Activated T-helper 1 cell treated with Interleukin-2 at 50 U/mL for 16 hours (primary cell): ENCODE measurements at places on chromosomes 16 and 17.

DNA sequence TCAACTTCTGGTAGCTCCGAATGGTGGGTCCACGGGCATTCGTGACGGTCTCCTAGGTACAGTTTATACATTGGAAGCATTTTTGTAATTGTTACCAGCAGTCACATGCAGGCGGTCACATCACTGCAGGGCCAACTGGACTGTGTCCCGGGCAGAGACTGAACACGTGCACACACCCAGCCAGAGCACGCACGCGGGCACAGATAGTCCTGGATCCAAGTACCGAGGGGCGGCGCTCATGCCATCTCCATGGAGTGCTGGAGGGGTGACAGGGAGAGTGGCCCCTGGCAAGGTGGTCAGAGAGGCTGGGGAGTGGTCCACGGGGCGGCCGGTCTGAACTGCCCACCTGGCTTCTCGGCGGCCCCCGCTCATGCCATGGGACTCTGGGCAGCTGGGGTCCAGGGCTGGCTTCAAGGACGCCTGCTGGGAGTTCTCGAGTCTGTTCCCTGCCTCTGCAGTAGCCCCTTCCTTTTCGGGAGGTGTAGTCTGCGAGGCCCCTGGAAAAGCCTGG lies 34.2 kb downstream of the BAIAP2 start:
- no peak for DNase-seq

DNA sequence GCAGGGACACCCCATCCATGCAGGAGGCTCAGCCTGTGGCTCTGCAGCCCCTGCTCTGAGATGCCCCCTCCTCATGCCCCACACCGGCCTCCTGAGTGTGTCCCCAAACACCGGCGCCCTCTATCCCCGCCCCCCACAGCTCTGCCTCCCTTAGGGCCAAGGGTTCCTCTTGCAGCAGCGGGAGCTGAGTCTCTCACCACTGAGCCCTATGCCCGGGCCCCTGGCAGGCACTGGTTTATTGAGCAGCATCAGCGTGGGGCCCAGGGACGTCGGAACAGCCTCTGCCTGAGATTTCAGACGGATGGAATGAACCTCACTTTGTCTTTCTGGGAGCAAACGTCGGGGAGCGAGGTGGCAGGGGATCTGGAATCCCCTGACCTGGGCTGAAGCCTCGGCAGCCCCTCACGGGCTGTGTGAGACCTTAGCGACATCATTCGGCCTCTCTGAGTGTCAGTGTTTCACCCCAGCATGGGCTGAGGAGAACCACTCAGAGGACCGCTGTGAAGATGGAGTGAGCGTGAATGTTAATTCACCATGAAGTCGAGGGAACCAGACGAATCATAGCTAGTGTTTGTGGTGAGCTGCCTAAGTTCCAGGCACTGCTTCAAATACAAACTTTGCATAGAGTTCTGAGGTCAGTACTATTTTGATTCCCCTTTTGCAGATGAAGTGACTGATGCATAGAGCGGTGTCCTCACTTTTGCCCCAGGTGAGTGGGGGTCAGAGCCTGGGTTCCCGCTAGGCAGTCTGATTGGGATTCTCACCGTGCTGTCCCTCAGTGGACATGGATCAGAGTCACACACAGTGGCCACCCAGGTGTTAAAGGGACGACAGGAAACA lies 5.3 kb upstream of the C16orf74 start:
- no peak for DNase-seq

- no peak for DNase-seq
Measured at GRCh38 chr17:28839221-28839620, 3.4 kb downstream of the FAM222B start.

DNA sequence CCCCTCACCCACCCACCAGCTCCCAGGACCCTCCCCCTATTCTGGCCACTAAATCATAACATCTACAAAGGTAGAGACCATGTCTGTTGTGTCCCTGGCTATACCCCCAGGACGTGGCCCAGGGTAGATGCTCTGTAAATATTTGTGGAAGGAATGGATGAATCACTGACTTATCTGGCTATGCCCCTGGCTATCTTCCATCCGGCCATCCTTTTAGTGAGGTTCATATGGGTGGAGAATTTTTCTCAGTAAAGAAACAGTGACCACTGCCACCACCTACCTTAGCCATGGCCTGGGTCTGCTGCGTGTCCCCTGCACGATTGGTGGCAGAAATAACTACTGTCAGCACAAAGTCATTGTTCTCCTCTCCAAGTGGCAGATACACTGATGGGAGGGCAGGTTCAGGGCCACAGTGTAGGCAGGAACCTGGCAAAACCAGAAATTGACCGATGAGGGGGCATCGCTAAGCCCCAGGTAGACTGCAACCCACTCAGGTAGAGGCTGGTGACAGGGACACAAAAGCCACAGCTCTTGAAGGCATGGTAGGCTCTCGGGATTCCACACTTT lies 63.1 kb upstream of the BCO1 start:
- DNase-seq, result no peak

GRCh38 chr17:63434951-63435571 lies 11.0 kb downstream of the CYB561 start:
- DNase-seq, result peak; percentile 24

- no peak for DNase-seq
Measured at GRCh38 chr17:20125724-20126123, 116.6 kb downstream of the SPECC1 start.

GRCh38 chr17:77708936-77709335 lies 249.6 kb upstream of the TNRC6C start:
- DNase-seq, result no peak

DNA sequence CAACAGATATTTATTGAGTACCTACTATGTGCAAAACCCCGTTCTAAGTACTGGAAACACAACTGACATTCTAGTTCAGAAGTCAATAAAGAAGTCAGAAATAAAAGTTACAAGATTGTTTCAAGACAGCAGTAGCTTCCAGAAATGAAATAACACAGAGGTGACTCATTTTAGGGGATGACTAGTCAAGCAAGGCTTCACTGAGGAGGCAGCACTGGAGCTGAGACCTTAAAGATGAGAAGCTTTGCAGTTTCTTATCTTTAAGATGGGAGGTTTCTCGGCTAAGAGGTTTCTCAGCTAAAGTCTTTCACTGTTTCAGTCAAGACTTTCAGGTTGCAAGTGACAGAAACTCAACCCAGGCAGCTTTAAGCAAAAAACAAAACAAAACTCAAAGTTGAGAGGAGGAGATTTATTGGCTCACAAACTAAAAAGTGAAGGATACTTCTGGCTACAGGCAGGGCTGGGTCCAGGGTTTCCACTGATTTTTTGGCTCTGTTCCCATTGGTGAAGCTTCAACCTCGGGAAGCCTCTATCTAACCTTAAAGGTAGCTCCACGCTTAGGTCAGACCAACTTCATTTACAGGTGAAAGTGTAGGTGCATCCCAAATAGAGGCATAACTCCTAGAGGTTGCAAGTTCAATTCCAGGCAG lies 7.4 kb upstream of the MMP2 start:
- DNase-seq, result no peak

DNA sequence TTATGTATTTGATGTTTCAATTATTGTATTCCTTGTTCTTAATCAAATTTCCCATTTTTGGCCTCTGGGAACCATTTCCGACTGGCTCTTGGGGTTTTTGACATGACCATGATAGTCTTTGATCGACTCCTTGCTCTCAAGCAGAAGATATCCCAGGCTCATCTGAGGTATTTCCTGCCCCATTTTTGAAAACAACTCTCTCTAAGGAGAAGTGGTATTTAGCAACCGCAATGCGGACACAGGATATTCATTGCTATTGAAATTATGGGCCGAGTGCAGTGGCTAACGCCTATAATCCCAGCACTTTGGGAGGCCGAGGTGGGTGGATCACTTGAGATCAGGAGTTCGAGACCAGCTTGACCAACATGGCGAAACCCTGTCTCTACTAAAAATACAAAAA lies 5.5 kb downstream of the TANGO6 start:
- DNase-seq, result no peak

DNA sequence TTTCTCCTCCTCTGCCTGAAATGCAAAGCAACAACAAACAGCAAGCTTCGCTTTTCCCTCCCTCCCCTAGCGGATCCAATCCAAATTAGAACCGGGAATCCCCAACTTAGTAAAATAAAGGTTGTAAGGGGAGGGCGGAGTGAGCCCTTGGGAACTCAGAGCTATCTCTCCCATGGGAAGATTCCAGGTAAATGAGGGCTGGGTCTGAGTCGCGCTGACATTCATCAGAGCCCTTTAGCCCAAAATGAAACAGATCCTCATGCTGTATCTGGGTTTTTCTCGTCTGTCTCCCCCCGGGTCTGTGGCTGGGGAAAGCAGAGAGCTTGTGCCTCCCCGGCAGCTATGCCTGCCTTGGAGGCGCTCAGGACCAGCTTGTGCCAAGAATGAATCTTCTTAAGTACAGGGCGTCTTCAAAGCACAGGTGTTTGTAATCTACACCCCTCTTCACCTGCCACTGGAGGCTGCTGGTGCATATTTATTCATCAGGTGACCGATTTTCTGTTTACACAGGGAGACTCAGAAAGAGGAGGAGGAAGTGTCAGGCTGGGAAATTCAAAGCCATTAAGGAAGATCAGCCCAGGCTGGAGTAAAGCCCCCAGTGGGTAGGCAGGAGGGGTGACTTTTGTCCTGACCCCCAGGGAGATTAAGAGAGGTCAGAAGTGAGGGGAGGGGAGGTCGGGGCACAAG lies 55.0 kb upstream of the GSE1 start:
- DNase-seq, result no peak

GRCh38 chr17:28306954-28307401 lies 12.0 kb upstream of the TMEM97 start:
- no peak for DNase-seq

- no peak for DNase-seq
Measured at GRCh38 chr17:78947235-78948149, 22.3 kb upstream of the TIMP2 start.

GRCh38 chr17:78163881-78164747 lies 4.3 kb upstream of the SYNGR2 start:
- no peak for DNase-seq

- DNase-seq, result no peak
Measured at GRCh38 chr16:68368301-68368888, 57.6 kb downstream of the PRMT7 start.

DNA sequence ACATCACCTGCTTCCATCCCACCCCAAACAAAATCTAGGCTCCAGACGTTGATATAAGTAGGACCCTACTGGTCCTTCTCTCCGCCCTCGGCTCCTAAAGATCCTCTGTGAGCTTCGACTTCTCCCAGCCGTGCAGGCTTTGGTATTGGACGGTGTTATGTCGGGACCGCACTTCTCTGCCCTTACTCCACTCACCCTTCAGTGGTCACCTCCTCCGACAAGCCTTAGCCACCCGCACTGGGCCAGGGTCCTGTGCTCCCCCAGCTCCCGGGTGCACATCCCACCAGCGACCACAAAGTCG lies 1.6 kb downstream of the PSMB10 start:
- no peak for DNase-seq

DNA sequence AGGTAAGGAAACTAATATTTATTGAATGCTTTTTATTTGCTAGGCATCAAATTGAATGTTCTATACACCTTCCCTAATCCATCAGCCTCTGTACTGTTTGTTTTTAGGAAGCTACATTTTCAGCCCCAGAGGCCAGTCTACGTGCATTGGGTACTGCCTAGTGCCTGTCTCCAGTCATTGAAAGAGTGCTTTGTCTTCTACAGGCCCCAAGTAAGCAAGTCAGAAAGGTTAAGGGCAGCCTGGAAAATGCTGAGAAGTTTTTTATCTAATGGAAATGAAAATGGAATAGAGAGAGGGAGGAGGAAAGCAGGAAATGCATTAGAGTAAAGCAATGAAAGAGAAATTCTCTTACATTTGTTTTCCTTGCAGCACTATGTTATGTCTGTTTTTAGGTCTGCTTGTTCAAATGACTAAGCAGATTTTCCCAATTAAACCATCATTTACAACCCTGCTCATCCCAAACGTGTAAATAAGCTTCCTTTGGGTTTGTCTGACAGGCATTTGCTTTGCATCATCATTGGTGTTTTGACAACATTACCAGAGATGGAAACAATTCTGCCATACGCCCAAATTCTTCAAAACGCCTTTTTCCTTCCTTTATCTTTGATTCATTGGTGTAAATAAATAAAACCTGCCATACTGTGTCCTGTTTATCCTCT lies 116.0 kb upstream of the GOT2 start:
- DNase-seq, result no peak

DNA sequence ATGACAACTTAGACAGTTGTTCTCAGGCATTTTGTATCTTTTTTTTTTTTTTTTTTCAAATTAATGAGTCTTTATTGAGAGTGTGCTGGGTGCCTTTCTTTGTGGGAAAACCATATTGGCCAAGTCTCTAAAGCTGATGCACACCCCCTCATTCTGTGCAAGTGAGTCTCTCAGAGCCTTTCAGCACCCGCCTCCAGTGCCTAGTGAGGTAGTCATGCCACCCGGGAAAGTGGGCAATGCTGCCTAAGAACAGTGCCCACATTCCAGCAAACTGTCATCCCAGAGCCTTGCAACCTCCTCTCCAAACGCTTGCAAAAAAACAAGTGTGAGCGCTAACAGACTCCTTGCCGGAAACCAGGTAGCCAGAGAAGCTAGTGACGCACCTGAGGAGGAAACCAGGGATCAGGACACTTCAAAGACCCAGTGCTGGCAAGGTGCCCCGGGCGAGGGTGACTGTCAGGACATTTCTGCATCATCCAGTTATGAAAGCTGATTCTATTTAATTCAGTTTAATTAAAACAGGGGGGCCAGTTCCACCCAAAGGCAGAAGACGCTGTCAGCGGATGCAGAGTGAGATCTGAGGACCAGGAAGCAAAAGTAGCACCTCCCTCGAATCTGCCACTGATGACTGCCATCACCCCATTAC lies 34.9 kb downstream of the SMARCE1 start:
- peak; percentile 73 for DNase-seq

DNA sequence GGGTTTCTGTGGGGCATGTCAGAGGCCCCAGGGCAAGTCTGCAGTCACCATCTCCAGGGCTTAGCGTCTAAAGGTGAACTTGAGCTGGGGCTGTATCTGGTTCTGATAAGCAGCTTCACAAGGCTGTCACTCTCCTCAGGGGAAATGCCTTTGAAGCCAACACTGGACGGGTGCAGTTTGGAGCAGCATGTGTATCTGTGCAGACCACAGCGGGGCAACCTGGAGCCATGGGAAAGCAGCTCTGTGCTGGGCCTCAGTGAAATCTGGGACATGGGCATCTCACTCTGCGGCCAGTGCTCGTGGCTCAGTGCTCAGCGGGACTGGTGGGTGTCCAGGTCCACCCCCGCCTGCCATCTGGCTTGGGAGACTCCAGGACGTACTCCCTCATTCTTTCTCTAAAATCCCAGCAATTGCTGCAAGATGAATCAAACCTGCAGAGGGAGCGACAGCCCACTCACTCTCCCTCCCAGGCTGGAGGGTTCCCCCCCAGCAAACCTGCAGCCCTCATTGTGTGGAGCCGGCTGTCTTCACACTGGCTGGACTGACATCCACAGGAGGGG lies 63.5 kb downstream of the PRMT7 start:
- DNase-seq, result no peak
